ENCODE measurements at places on chromosomes 6 and 20. TPM values are rescaled to one million over a fixed set of nuclear protein-coding genes. Genes with fewer than 3 reads are reported as not detected.

The HIVEP1 gene
- total RNA-seq = 51.1 TPM

The HLA-DRA gene
- not detected for total RNA-seq

The BMP7 gene
- total RNA-seq = not detected

The GTSF1L gene
- total RNA-seq = not detected

The GRIK2 gene
- total RNA-seq = not detected

The LPIN3 gene
- total RNA-seq = 5.2 TPM
